ENCODE measurements at places on chromosomes 2 and 18.

DNA sequence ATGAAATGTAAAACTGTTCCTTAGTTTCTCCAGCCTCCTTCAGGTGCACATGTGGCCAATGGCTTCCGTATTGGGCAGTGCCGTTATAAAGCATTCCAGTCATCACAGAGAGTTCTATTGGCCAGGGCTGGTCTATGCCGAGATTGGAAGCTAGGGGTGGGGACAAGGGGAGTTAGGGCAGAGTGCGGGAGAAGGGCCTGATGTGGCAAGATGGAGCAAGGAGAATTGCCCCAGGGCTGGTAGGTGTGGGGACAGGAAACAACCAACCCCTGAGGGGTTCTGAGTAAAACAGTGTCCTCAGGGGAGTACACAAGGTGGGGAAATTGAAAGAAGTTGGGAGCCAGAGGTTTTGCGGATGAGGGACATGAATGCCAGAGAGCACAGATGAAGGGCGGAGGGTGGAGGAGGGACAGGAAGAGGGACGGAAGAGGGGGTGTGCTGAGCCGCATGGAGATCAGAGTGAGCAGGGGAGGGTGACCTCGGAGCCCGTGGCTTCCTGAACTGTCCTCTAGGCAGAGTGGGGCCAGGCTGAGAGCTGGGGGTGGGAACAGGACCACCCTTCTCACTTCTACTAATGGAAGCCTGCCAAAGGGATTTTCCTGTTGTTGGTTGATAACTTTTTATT, 9.1 kb upstream of the ATP6V1C2 start:
- DNase-seq = peak; percentile 17

DNA sequence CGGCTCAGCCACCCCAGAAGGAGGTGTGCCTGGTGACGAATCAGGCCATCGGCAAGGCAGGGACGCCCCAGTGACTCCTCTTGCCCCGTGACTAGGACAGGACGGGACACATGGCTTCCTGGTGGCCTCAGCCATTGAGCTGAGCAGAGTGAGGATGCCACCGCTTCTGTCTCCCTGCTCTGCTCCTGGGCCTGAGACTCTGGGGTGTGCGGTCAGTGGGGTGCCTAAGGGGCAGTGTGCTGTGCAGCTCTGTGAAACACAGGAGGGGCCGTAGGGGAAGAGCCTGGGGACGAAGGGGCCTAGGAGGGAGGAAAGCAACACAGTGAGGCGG, 24.3 kb downstream of the IGFBP5 start:
- DNase-seq = no peak

- no peak for DNase-seq
Observed at GRCh38 chr2:10135296-10136089, 13.0 kb downstream of the RRM2 start.

GRCh38 chr2:217931846-217932560, 70.8 kb downstream of the TNS1 start:
- no peak for DNase-seq

GRCh38 chr2:235979753-235980435, 188.3 kb downstream of the GBX2 start:
- no peak for DNase-seq

DNA sequence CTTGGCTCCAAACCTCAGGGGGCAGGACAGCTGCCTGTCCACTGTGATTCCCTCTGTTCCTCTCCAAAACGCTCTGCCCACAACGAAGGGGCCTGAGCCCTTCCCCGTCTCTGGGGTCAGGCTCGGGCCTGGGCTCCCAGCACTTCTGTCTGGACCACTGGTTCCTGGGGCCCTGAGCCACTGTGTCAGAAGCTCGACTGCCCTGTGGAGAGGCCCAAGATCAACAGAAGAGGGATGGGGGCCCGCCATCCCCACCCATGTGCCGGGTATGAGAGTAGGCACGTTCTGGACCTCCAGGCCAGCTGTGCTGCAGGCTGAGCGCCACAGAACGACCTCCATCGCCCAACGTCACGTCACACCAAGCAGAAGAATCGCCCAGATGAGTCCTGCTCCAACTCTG, 119.9 kb upstream of the HS6ST1 start:
- no peak for DNase-seq

- peak; percentile 58 for DNase-seq
Observed at GRCh38 chr2:159456500-159457426, 159.6 kb downstream of the BAZ2B start.

GRCh38 chr2:226087505-226088365, 688.2 kb downstream of the NYAP2 start:
- no peak for DNase-seq

DNA sequence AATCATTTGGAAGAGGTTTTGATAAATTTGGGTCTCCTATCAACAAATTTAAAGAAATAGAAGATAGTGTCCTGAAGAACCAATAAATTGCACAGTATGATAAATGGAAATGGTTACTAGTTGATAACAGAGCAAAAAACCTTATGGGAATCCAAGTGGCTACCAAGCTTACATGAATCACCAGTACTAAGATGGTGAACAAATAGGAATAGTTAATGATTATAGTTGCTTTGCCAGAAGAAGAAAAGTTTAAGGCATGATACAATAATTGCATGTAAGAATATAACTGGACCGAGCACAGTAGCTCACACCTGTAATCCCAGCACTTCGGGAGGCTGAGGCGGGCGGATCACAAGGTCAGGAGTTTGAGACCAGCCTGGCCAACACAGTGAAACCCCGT, 19.6 kb upstream of the INO80D start:
- DNase-seq = no peak

GRCh38 chr2:42961385-42961811, 169.0 kb upstream of the HAAO start:
- DNase-seq = no peak

DNA sequence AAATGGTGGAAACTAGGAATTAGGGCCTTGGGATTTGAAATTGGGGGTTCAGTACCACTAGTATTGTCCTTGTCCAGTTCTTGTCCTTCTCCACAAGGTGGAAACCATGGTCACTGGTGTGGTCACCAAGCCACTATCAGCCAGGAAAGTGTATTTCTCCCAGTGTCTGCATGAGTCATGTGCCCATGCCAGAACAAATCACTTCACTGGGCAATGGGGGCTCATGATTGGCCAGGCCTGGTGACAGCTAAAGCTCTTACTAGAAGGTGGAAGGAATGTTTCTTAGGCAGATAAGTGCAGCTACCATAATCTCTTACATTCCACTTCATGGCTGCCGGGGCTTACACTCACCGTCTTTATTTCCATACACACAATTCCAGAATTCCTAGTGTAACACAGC, 124.8 kb upstream of the TACR1 start:
- no peak for DNase-seq

DNA sequence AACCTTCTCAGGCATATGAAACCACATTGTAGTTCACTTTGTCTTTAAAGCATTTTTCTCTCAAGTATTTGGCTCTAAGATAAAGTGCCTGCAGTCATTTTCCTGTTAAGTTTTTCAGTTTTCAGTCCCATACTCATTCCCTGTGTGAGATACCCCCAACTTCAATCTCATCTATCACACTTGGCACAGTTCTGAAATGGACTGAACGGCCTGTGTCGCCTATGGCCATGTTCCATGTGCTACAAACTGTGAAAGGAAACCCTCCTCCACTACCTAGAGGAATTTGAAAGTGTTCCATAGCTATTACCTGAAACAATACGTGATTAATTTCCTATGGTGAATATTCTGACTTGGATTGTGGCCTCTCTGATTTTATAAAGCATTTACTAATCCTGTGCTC, 319.1 kb downstream of the CTNNA2 start:
- no peak for DNase-seq

- DNase-seq = no peak
Observed at GRCh38 chr2:200373973-200374416, 67.5 kb downstream of the SPATS2L start.

DNA sequence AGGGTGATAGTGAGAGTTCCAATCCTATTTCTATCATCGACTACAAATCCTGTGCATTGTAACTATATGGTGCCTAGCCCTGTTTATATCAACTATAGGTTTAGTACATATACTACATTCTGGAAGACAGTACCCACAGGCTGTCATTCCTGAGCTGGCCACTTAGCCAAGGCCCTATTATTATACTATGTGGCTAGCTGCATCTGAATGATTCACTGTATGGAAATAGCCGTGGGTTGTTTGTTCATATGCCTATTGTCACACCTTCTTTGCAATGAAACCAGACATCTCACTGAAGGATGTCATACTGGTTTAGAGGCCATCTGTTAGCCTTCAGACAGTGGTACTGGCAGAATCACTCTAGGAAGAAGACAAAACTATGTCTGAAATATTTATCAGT, 62.3 kb upstream of the FSIP2 start:
- no peak for DNase-seq

- peak; percentile 28 for DNase-seq
Observed at GRCh38 chr2:234478121-234478858, 18.6 kb downstream of the ARL4C start.

DNA sequence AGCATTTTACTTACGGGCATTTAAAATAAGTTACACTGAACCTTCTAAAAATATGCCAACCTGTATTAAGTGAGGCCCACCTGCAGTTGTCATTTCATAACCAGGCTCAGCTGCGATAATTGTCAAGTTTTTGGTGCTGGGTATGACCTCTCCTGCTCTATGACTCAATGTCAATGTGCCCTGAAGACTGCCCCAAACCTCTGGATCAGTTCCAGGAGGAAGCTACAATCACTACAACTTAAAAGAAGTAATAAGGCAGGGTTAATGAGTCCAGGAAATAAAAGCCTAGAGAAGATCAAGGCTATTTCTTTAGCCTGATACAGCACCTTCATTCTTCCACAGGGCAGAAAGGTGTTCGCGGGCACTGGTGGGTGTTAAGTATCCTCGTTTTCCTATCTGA, 22.9 kb downstream of the POLR1A start:
- peak; percentile 43 for DNase-seq

- no peak for DNase-seq
Observed at GRCh38 chr18:41809652-41810051, 145.4 kb upstream of the PIK3C3 start.

GRCh38 chr2:5951471-5951870, 259.3 kb downstream of the SOX11 start:
- DNase-seq = no peak

GRCh38 chr2:175955136-175955535, 46.9 kb downstream of the LNPK start:
- DNase-seq = no peak
